ENCODE measurements at places on chromosomes 5 and 9.

DNA sequence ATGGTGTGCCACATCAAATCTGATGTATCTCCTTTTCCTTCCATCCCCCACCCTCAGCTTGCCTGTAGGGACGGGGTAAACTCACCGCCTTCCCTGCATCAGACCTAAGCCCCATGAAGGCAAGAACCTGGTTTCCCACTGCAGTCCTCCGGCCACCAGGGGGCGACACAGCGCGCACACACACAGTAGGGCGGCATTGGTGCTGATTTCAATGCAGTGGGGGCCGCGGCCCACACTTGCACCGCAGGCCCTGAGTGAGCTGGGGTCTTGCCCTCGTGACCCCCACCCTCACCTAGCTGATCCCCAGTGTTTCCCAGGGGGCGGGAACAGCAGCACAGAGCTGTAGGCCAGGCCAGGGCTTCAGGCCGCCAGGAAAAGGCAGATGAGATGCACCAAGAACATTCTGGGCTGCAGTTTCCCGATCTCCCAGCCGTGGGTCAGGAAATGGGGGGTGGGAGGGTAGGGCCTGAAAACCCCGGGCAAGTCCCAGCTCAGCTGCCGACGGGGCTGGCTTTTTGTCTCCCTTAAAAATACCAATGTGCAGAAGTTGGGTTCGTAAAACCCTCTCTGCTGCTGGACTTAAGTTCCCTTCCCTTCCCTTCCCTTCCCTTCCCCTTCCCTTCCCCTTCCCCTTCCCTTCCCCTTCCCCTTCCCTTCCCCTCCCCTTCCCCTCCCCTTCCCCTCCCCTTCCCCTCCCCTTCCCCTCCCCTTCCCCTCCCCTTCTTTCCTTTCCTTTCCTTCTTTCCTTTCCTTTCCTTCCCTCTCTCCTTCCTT, 19.5 kb downstream of the FAM163B start:
- no peak for DNase-seq

DNA sequence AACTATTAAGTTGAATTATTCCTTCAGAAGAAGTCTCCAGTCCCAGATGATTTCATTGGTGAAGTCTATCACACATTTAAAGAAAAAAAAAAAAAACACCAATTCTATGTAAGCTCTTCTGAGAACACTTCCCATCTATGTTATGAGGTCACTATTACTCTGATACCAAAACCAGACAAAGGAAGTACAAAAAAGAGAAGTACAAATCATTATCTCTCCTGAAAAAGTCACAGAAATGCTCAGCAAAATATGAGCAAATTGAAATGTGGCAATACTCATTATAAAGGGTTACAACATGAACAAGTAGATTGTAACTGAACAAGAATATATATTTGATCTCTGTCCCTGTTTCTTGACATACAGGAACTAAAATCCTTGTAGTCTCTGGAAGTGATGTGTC, 280.4 kb downstream of the TLE1 start:
- no peak for DNase-seq

DNA sequence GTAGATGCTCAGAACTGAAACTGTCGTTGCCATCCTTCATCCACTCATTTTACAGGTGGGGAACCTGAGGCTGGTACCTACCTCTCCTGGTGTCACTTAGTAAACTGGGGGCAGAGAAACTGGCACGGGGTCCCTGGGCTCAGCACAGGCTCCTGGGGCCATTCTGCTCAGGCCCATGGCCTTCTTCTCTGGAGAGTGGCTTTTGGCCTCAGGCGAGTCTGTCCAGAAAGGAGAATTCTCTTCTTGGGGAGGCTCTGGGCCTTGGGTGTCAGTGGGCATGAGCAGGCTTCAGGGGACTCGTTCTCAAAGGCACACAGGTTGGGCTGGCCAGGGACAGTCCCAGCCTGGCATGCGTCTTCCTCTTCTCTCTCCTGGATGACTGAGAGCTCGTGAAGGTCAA, 24.6 kb downstream of the COL5A1 start:
- no peak for DNase-seq

DNA sequence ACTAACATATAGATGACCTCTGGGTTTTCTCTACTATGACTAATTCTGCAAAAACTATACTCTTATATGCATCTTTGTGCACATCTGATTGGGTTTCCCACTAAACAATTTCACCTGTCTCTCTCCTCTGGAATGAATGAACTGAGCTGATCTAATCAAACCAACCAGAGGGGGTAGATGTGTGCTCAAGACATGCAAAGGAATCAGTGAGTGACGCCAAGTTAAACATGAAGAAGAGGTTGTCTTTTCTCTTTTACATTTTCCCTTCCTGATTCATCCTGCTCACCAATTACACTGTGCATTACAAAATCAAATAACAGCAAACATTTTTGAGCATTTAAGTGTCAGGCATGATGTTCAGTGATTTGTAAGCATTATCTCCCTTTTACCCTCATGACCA, 29.6 kb upstream of the GRXCR2 start:
- DNase-seq: no peak

DNA sequence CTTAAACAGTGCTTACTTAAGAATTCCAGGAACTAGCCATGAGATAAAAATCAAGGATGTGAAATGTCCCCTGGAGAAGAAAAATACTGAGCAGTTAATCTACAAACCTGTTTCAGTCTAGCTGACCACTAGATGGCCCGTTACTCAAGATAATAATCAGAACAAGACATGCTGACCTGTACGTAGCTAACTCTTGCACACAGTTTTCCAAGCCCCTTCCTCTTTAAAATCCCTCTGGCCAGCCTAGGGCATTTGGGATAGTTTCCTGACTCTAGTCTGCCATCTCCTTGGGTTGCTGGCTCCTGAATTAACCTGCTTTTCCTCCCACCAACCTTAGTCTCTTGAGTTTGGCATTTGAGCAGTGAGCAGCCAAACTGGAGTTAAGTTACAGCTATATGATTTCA, 59.2 kb upstream of the TRAF1 start:
- peak; percentile 82 for DNase-seq

- DNase-seq: peak; percentile 95
Measured at GRCh38 chr9:100884518-100884917, 144.0 kb upstream of the PLPPR1 start.

DNA sequence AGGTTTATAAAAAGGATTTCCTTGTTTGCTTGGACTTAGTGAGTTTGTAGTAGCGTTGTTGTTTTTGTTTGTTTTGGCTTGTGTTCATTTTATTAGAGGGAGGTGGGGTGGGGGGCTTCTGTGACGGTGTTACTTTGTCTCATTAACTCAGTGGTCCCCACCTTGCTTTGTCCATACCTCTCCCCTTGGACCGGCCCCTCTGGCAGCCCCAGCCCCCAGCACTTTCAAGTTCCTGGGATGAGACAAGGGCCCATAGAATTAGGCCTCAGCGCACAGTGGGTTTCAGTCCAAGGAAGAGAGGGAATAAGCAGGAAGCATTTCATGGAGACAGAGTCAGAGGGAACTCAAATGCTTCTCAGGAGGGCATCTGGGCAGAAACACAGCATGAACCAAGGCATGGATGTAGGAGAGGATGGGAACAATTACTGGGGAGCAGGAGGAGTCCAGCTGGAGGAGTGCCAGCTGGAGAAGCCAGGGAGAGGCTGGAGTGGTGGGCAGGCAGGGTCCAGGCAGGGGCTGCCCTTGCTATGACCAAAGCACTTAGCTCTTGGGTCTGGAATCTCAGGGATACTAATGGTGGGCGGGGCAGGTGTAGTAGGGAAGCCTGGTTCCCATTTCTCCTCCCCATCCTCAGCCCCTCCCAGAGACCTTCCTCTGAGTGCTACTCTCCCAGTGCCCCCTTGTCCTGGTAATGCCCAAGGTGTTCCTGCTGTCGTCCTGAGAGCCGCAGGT, 23.5 kb upstream of the ENHO start:
- no peak for DNase-seq

DNA sequence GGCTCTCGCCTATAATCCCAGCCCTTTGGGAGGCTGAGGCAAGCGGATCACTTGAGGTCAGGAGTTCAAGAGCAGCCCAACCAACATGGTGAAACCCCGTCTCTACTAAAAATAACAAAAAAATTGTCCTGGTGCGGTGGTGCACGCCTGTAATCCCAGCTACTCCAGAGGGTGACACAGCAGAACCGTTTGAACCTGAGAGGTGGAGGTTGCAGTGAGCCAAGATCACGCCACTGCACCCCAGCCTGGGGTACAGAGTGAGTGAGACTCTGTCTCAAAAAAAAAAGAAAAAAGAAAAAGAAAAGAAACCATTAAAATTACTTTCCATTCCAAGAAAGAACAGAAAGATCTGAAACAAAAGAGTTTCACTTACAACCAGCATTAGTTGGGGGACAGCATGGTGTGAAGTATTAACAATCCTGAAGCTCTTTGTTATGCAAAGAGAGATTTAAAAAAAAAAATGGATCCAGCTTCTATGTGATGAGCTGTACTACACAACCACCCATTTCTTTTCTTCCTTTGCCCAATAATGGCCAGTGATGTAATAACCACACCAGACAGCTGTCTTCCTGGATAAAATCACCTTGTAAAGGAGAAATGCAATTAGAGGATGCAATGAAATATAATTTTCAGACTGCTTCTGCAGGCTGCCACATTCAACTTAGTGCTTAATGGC, 76.9 kb downstream of the MED27 start:
- no peak for DNase-seq

- no peak for DNase-seq
Measured at GRCh38 chr5:171494452-171495121, 75.1 kb downstream of the FGF18 start.

DNA sequence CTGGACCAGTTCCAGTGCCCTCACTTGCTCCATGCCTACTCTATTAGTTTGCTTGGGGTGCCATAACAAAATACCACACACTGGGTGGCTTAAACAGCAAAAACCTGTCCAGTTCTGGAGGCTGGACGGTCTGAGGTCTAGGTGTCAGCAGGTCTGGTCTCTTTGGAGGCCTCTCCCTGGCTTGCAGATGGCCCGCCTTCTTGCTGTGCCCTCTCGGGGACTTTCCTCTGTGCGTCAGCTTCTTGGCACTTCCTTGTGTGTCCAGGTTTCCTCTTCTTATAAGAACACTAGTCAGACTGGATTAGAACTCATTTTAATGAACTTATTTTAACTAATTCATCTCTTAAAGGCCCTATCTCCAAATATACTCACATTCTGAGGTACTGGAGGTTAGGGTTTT, 97.2 kb downstream of the CARTPT start:
- DNase-seq: no peak

DNA sequence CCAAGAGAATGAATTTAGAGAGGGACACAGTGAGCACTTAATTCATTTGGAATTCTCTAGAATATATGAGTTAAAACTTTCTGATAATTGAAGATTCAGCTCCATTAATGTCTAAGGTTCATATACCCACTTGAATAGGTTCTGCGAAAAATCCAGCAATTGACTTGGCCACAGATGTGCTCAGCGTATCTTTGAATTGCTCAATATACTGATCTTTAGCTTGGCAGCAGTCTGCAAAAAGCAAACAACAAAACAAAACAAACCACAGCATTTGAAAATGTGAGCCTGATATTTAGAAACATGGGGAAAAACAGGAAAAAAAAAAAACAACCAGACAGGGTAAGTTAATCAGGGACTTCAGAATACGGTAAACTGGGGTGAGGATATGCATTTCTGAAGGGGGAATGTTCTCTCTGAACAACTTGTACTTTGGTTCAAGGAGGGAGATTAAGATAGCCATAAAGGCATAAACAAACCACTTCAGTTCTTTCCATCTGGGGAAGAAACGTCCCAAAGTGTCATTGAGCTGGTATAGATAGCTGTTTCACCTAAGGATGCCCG, 21.4 kb downstream of the AGXT2 start:
- no peak for DNase-seq

DNA sequence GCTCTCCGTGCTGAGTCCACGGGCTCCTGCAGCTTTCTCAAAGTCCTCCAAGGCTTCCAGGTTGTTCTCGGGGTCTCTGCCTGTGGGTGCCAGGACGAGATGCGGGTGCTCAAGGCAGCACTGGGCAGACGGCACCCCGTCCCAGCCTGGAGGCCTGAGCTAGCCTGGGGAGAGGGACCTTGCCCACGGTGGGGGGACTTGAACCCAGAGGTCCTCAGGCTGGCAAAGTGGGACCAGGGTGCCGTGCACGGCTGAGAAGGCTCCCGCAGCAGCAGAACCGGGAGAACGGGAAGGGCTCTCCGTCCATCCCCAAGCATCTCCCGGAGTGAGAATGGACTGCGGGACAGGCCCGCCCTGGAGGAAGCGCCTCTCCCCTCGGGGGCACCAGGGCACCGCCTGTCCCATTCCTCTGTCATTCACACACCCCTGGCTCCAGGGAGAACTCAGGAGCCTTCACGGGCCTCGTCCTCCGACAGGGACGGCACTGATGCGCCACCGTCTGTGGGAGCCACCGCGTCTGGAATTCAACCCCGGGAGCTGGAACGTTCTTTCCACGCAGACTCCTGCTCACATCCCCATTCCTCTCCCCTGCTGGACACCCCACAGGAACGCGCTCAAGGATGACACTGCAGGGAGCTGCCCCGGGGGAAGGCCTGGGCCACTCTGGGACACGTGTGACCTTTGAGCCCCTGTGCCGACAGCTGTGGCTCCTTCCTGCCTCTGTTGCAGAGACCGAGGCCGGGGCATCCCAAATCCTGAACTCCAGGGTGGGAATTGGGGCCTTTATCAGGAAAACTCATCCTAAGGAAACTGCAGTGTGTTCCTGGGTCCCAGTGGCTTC, 16.3 kb upstream of the OBP2B start:
- DNase-seq: no peak

DNA sequence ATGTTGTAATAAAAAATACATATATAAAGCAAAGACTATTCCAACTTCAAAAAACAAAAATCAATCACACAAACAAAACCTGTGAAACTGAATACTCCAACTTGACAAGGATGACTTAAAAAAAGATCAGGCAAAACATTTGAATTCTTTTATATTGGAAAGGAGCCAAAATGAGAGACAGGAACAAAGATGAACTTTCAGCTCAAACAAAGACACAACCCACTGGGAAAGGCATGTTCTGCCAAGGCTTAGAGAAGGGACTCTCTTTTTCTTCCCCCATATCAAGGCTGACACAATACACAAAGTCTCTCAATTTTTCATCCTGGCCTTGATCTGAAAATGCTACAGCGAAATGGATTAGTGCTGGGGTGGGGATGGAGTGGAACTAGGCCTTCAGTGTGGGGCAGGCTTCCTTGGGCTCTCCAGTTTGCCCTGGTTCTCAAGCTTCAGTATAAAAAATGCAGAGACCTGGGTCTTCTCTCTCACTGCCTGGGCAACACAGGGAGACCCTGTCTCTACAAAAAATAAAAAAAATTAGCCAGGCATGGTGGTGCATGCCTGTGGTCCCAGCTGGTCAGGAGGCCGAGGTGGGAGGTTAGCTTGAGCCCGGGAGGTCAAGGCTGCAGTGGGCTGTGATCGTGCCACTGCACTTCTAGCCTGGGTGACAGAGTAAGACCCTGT, 11.6 kb upstream of the FAM169A start:
- peak; percentile 71 for DNase-seq

DNA sequence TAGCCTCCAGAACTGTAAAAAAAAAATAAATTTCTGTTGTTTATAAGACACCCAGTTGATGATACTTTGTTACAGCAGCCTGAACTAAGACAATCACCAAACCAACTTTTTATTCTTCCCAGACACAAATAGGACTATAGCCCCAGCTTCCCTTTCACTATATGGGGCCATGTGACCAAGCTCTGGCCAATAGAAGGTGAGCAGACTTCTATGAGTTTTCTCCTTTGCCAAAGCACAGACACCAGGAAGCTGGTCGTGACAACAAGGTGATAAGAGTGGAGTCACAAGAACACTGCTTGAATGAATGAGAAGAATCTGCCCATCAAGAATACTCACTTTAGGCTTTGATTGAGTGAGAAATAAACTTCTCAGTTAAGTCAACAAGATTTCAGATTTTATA, 217.7 kb downstream of the DEPDC1B start:
- DNase-seq: no peak

- DNase-seq: no peak
Measured at GRCh38 chr9:133164191-133164590, 477 bp upstream of the GBGT1 start.

All from spinal cord (tissue), 10 donors.